Posterior vena cava (tissue), 2 donors: ENCODE measurements at places on chromosomes 12 and 14. TPM values are rescaled to one million over a fixed set of nuclear protein-coding genes. Genes with fewer than 3 reads are reported as not detected.

Gene NKX2-1
- not detected for total RNA-seq

Gene GPRC5D
- not detected for total RNA-seq

Gene KRT3
- total RNA-seq = not detected

Gene IL22
- total RNA-seq = not detected

Gene NXPH4
- 0.79 TPM for total RNA-seq

Gene NAA30
- 19.8 TPM for total RNA-seq

Gene KRT75
- not detected for total RNA-seq

Gene MANSC1
- 23.2 TPM for total RNA-seq

Gene BTG1
- total RNA-seq = 78.5 TPM

Gene PCED1B
- total RNA-seq = 5.7 TPM

Gene IGFBP6
- total RNA-seq = 679 TPM

Gene ANO2
- total RNA-seq = 16.4 TPM

Gene OLR1
- 0.71 TPM for total RNA-seq

Gene NTN4
- total RNA-seq = 20.5 TPM

Gene KRT77
- not detected for total RNA-seq

Gene ACTN1
- 826 TPM for total RNA-seq

Gene PARPBP
- total RNA-seq = 3.2 TPM

Gene AKAP3
- total RNA-seq = 1.2 TPM

Gene SLCO1B1
- total RNA-seq = not detected

Gene PDE6H
- total RNA-seq = not detected

Gene DIO3
- total RNA-seq = 6.2 TPM
